ENCODE measurements at places on chromosomes 12 and 14.
A peak's percentile ranks its signal among the peaks of the same experiment; 100 is the strongest.

DNA sequence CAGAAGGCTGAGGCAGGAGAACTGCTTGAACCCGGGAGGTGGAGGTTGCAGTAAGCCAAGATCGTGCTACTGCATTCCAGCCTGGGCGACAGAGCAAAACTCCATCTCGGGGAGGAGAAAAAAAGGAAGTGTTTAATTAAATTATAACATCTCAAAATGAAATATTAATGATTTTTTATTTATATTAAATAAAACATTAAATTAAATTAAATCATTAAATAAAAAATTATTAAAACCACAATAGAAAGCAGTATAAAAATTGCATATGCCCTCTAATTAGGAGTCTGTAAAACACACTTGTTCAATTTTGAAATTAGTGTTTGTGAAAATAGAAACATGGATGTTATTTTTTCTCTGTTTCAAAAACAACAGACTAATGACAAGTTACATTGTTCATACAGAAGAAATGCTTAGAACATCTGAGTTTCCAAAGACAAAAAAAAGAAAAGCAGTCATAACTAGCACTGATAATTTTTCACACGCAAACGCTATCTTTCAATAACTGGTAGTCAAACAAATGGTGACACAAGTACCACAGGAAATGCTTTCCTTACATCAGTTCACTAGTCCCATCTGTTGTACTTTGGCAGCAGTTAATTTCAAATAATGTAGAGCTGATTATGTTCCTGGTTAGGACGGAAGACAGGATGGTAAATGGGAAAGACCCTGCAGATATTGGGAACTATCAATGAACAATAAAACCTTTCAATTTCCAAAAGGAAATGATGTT lies 54.9 kb downstream of the HECTD4 start:
- DNase-seq = no peak

DNA sequence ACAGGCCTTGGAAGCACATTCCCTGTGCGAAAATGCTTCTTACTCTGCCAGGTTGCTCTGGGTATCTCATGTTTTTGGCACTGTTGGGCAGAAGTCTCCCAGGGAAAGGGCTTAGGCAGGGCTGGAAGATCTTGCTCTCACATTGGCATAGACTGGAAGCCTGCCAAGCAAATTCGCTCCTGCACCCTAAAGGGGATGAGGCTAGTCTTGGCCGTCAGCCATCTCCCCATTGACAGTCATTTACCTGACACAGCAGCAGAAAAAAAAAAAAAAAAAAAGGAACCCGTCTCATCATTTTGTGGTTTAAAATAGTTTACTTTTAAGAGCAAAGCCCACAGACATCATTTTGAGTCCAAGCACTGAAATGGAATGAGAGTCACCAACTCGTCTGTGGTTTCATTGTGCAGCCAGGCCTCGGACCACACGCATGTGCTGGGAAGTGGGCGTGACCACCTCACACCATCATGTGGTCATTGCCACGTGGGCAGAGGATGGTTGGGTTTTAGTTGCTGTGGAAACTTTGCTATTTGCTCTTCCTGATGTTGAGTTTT lies 84.8 kb downstream of the NRXN3 start:
- DNase-seq = no peak

DNA sequence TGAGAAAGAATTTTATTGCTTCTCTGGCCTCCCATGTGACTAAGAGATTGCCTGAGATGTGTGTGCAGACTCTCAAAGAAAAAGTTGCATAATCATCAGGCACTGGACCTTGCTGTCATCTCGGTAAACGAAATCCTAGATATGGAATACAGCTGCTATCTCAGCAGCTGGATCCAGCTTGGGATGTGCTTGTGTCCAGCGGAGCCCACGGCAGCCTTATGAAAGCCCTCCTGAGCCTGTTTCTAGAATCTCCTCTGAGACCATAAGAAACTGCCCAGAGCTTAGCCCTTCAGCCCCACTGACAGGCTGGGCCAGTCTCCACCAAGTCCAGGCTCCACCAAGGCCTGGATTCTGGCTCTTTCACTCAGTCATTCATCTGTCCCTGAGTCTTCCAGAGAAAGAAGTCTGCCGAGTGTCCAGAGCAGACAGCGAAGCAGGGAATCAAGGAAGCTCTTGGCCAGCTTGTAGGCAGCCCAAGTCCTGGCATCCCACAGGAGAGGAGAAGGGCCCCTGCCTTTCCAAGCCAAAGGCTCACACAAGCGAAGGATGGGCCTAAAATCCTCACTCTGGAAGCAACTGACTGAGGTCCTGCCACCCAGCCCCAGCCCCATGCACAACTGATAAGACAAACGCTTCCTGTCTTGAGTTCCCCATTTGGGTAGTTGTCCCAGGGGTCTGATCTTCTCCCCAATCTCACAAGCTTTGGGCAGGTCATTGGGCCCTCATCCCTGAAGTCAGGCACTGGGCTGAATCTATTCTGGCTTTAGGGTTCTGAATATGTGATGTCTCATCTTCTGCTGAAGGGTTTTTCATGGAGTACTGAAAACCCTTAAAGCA lies 97.8 kb downstream of the SEC23A start:
- no peak for DNase-seq

GRCh38 chr12:48459259-48459658 lies 13.1 kb upstream of the ANP32D start:
- no peak for DNase-seq

GRCh38 chr12:121196902-121197301 lies 13.0 kb upstream of the P2RX4 start:
- no peak for DNase-seq

DNA sequence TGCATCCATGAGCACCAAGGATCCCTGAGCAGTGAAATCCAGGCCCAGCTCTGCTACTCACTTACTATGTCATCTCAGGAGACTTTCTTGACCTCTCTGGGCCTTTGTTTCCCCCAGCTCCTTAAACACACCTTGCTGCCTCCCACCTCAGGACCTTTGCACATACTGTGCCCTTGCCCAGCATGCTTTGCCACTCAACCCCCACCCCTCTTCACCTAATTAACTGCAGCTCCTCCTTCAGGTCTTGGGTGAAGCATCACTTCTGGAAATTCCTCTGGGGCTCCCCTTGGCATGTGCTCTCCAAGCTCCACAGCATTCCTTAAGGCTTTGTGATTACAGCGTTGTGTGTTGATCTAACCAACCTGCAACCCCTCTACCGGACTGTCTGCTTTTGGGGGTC lies 15.9 kb downstream of the WSCD2 start:
- no peak for DNase-seq

- DNase-seq = no peak
Measured at GRCh38 chr12:65259501-65259900, 19.0 kb upstream of the MSRB3 start.

- DNase-seq = no peak
Measured at GRCh38 chr14:37060496-37061260, 111.7 kb downstream of the SLC25A21 start.

GRCh38 chr14:104421892-104422828 lies 157.4 kb upstream of the C14orf180 start:
- no peak for DNase-seq

GRCh38 chr14:47778631-47779030 lies 103.2 kb upstream of the MDGA2 start:
- no peak for DNase-seq

DNA sequence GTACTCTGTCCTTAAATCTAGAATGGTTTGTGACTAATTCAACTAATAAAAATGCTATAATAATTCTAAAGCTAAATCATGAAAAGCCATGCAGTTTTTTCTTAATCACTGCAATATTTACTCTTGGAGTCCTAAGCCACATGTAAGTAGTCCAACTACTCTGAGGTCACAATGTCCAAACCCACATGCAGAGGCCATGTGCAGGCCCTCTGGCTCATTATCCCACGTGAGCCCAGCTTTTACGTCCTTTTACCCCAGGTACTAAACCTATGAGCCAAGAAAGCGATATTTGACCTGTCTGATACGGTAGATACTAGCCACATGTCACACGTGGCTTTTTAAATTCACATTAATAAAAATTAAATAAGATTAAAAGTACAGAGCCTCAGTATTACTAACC lies 12.5 kb downstream of the TAS2R13 start:
- DNase-seq = no peak

DNA sequence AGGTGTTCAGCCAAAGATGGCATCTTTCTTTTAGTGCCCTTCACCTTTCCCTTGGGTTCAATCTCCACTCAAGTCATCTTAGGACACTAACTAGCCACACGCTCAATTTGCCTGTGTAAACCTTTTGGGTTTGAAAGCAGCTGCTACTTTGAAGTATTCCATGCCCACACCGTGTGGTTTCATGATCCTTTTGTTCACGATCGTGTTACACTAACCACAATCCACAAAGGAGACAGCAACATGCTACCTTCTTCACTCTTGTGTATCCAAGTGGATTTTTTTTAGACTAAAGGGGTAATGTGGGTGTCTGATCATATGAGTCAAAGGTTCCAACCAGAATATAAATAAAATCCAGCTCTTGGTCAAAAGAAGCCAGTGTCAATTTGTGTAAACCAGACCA lies 122.7 kb upstream of the FAR2 start:
- DNase-seq = no peak

DNA sequence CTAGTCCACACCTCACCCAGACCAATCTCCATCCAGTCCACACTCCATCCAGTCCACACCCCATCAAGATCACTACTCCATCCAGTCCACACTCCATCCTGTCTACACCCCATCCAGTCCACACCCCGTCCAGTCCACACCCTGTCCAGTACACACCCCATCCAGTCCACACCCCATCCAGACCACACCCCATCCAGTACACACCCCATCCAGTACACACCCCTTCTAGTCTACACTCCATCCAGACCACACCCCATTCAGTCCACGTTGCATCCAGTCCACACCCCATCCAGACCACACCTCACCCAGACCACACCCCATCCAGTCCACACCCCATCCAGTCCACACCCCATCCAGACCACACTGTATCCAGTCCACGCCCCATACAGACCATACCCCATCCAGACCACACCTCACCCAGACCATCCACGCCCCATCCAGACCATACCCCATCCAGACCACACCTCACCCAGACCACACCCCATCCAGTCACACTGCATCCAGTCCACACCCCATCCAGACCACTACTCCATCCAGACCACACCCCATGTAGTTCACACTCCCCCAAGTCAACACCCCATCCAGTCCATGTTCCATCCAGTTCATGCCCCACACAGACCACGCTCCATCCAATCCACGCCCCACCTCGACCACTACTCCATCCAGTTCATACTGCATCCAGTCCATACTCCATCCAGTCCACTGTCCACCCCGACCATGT lies 116.6 kb upstream of the RTL1 start:
- DNase-seq = no peak

- DNase-seq = no peak
Measured at GRCh38 chr12:20801035-20801434, 9.5 kb upstream of the SLCO1B3 start.

GRCh38 chr12:6336889-6337853 lies 4.7 kb downstream of the TNFRSF1A start:
- DNase-seq = no peak

- no peak for DNase-seq
Measured at GRCh38 chr12:25818596-25819390, 139.7 kb upstream of the RASSF8 start.

- no peak for DNase-seq
Measured at GRCh38 chr12:56151672-56152131, 685 bp upstream of the MYL6B start.

- DNase-seq = no peak
Measured at GRCh38 chr12:90921536-90921935, 33.4 kb downstream of the CCER1 start.

GRCh38 chr14:61321385-61322010 lies at the start of gene PRKCH:
Gene PRKCH (plus strand): TSS chr14:61321579. CDS start chr14:61322102, 523 bp downstream.
- peak; percentile 39 for DNase-seq

DNA sequence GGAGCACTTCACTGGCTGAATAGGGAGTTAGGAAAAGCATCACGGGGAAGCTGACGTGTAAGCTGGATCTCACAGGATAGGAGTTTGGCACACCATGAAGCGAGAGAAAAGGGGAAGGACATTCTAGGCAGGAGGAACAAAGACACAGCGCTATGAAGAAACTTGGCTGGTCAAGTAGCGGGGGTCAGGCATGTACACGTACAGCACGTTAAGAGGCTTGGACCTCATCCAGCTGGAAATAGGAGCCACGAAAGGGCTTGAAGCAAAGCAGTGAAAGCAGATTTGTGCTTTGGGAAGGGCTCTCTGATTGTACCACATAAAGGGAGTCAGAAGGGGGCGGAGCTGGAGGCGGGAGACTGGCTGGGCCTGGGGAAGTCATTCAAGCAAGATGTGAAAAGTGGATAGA lies 19.6 kb upstream of the GALNT8 start:
- no peak for DNase-seq

DNA sequence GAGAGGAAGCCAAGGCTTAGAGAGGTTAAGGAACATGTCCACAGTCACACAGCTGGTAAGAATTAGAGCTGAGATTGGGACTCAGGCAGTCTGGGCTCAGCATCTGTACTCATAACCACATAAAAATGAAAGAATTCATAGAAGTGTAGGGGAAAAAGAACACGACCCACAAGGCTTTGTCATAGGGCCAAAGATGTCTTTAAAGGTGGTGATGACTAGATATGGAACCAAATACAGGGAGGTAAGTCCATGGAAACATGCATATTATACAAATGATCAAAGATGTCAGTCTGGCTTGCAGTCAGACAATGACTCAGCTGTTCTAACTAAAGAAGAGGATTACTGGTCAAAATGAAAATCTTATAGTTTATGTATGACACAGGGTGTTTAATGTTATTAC lies 7.2 kb upstream of the SSPN start:
- DNase-seq = no peak

DNA sequence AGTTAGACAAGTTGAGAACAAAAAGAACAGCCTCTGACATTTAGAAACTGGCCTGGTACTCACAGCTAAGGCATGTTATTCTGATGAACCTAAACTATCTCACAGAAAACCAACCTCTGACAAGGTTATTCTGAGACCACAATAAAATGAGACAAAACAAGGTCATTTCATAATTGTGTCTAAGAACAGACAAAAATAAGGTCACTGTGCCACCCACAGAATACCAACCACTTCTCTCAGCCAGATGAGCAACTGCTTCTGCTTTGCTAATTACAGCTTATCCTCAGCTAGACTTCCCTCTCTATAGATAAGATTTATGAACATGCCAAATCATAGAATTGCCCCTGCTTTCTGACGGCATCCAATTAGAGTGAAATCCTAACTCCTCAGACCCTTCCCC lies 52.2 kb upstream of the CRACR2A start:
- no peak for DNase-seq

- no peak for DNase-seq
Measured at GRCh38 chr12:58314610-58315009, 373.2 kb downstream of the ATP23 start.

DNA sequence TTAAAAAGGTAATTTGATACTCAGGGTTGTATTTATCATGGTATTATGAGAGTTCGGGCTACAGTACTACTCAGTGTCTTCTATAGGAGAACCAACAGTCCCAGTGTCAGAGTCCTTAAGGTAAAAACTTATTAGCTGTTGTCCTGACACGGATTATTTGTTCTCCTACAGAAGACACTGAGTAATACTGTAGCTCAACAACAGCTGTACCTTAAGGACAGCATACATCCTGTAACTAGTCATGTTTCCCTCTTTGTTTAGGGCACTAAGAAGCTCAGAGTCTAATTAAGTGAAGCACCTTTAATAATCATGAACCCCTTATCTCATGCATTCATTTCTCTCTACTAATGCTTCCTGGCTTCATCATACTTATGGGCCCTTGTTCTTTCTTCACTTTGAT lies 33.9 kb downstream of the ARF6 start:
- DNase-seq = no peak

All from esophagus squamous epithelium (tissue), 5 donors.